Posterior vena cava (tissue), 2 donors: ENCODE measurements at places on chromosomes 3 and 15.

DNA sequence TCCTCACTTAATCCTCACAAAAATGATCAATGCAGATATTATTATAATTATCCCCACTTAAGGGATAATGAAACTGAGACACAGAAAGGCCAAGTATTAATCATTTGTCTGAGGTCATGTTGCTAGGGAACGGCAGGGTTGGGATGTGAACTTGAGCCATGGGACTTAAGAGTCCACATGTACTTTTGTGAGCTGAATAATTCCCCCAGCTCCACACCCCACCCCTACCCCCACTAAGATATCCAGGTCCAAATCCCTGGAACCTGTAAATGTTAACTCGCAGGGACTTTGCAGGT lies 290.5 kb upstream of the GADL1 start:
- no peak for DNase-seq

GRCh38 chr3:101119535-101119934 lies 126.3 kb upstream of the ABI3BP start:
- DNase-seq = no peak

- no peak for DNase-seq
These were observed 4.3 kb upstream of the LSMEM2 start for GRCh38 chr3:50274371-50275104.

GRCh38 chr3:181879926-181880325 lies 168.2 kb downstream of the SOX2 start:
- DNase-seq = no peak

GRCh38 chr3:186476044-186476468 lies 68.1 kb downstream of the CRYGS start:
- no peak for DNase-seq

- DNase-seq = no peak
These were observed 42.0 kb downstream of the GSK3B start for GRCh38 chr3:120052225-120052624.

- DNase-seq = no peak
These were observed 84.1 kb downstream of the TP63 start for GRCh38 chr3:189714991-189715961.

DNA sequence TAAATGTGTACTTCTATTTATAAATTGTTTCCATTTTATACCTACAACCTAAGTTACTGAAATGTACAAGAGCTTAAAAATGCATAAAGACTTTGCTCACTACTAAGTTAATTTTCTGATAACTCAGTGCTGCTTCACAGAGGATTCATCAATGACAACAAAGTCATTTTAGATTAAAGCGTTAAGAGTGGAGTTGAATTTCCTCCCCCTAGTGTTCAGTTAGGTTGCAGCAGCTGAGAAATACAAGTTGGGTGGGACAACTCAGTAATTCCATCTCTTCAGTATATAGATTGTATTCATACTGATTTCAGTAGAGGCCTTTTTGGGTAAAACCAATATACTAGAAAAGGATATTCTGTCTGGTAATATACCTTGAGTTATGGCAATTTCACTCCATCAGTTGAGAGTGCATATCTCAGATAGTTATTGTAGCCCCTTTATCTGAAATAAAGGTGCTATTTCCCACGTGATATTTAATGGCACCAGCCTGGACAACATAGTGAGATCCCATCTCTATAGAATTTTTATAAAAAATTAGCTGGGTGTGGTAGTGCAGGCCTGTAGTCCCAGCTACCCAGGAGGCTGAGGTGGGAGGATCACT lies 6.9 kb upstream of the RPL35A start:
- DNase-seq = no peak

- DNase-seq = no peak
These were observed 987.0 kb downstream of the NTRK3 start for GRCh38 chr15:87269566-87269965.

GRCh38 chr15:39573844-39574243 lies 7.0 kb upstream of the THBS1 start:
- DNase-seq = no peak

DNA sequence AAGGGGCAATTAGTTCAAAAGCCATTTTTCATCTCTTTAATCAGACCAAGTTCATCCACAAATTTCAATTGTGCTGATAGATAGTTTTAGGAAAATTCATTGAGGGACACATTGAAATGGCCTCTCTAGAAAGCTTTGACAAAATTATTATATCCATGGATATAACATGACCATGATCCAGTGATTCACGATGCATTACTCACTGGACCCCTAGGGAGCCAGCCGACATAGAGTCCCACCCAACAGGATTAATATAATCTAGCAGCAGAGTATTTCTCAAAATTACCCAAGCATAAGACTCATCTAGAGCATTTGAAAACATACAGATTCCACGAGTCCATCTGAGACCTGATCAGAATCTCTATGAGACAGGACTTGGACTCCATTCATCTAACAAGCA lies 100.3 kb downstream of the FRMD5 start:
- DNase-seq = no peak

GRCh38 chr15:74062236-74062635 lies 20.1 kb downstream of the GOLGA6A start:
- peak; percentile 73 for DNase-seq

DNA sequence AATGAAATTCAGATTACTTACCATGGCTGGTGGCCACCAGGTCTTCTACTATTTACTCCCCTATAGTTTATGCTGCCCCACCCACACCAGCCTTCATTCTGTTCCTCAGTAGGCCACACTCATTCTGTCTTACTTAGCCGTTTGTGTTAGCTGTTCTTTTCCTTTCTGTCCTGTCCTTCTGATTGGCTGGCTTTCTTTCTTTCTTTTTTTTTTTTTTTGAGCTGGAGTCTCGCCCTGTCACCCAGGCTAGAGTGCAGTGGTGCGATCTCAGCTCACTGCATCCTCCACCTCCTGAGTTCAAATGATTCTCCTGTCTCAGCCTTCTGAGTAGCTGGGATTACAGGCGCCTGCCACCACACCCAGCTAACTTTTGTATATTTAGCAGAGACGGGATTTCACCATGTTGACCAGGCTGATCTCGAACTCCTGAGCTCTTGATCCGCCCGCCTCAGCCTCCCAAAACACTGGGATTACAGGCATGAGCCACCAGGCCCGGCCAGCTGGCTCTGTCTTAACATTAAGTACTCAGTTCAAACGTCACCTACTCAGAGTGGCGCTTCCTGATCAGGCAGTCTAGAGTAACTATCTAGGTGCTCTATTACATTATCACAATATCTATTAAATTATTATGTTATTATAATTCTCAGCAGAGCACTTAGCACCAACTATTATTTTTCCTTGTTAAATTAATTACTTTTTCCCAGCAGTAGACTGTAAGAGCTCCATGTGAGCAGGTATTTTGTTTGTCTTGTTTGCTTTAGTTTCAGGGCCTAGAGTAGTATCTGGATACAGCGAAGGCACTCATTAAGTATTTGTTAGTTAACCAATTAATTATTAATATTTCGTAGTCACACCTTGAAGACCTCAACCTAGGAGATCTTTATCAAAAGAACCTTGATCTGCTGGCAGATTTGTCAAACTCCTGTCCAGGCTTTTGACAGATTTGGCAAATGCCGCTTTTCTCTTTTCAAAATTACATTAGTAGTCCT lies 6.4 kb downstream of the CMSS1 start:
- DNase-seq = no peak
